Fibroblast of the conjunctiva (primary cell): ENCODE measurements at places on chromosomes 4 and X.

DNA sequence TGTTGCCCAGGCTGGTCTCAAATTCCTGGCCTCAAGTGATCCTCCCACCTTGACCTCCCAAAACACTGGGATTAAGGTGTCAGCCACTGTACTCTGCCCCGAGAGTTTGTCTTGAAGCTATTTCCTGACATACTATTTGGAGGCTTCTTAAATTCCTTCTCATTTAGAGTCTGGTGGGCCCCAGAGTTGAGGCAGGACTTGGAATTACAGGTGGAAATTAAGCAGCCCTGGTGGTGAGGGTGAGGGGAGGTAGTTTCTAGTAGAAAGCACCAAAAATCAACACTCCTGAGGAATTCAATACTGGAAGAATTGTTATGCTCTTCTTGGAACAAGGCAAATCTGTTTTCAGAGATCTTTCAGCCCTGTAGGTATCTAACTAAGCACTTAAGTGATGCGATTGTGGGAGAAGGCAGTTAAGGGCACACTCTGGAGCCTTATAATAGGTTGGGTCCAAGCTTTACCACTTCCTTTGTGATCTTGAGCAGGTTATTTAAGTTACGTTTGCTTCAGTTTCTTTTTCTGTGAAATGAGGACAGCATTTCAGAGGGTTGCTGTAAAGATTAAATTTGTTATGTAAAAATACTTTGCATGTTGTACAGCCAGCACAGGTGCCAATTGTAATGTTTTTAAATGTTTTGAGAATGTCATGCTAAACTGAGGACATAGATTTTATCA lies 200.7 kb downstream of the SOWAHB start:
- no peak for DNase-seq

GRCh38 chrX:31837445-31838049 lies 765.7 kb upstream of the FTHL17 start:
- DNase-seq, result no peak

- DNase-seq, result no peak
Measured at GRCh38 chr4:107120661-107121060, 84.5 kb upstream of the DKK2 start.

- DNase-seq, result no peak
Measured at GRCh38 chr4:8646296-8647093, 53.9 kb downstream of the CPZ start.

- no peak for DNase-seq
Measured at GRCh38 chrX:29012867-29013266, 425.6 kb downstream of the IL1RAPL1 start.

DNA sequence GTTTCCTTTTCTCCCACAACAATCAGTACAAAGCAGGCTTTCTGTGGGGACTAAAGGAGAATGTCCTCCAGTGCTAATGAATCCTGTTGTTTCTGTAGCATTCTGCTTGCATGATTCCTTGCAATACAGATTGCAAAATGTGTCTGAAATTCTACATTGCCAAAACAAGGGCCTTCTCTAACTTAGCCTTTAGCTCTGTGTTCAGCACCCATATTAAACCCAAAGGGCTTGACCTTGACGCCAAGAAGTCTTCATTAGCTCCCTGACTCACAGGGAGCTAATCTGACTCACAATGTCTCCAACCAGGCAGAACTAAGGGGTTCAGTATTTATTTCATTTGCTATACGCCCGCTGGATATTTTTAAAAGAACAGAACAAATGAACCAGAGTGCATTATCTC lies 241.4 kb upstream of the CLNK start:
- DNase-seq, result no peak

DNA sequence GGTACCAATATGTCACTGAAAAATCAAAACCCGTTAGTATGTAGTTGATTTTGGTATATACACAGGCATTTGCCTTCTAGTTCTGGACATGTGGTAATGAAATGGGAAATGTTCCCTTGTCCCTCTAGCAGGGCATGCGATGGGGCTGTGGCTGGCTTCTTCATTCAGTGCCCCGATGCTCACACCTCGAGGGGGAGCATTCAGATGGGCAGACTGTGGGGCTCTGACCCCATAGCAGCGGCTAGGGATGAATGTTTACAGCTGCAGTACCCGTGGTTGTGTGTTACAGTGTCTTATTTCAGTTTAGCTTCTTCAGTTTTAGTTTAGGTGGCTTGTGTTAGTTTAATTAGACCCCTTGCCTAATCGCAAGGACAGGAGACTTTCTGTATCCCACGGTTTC lies 1741.0 kb upstream of the PCDH10 start:
- DNase-seq, result no peak

- peak; percentile 53 for DNase-seq
Measured at GRCh38 chr4:139603576-139604410, 47.8 kb upstream of the SETD7 start.
